ENCODE measurements at places on chromosomes 6 and 20.

GRCh38 chr20:871436-871835, 37.9 kb downstream of the FAM110A start:
- DNase-seq: no peak

- DNase-seq: no peak
Measured at GRCh38 chr6:144617708-144618107, 332.6 kb downstream of the UTRN start.

- no peak for DNase-seq
Measured at GRCh38 chr6:132749111-132749510, 8.6 kb downstream of the VNN2 start.

GRCh38 chr6:68252632-68253031, 382.4 kb upstream of the ADGRB3 start:
- no peak for DNase-seq

DNA sequence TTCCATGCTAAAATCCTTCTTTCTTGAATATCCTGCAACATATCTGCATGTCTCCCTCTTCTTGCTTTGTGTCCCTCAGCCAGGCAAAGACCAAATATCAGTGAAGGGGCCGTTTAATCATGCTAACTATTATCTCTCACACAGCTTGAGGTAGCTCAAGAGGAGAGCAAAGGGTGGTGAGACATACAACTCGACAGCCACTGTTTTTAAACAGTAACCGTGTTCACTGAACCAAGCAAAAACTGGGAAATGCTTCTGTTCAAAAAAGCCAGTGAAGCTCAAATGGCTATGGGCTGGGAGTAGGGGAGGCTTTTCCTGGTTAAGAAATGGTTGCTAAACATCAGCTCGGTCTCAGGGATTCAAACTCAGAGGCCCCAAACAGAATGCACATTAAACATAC, 83.4 kb downstream of the MAP7 start:
- DNase-seq: peak; percentile 72

DNA sequence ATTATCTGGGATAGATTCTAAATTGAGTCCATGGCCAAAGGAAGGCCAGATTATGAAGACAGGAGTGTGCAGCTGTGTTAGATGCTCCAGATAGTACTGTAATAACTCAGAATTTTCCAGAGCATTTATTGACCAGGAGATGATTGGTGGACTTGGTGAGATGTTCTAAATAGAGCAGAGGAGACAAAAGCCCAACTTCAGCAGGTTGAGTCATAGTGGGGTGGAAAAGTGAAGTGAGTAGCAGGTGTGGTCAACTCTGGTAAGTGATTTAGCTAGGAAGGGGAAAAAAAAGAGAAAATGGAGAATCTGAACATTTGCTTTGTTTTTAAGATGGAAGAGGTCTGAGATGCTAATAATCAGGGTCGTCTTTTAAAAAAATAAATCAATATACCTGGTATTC, 227.4 kb downstream of the TMEM200A start:
- DNase-seq: no peak

DNA sequence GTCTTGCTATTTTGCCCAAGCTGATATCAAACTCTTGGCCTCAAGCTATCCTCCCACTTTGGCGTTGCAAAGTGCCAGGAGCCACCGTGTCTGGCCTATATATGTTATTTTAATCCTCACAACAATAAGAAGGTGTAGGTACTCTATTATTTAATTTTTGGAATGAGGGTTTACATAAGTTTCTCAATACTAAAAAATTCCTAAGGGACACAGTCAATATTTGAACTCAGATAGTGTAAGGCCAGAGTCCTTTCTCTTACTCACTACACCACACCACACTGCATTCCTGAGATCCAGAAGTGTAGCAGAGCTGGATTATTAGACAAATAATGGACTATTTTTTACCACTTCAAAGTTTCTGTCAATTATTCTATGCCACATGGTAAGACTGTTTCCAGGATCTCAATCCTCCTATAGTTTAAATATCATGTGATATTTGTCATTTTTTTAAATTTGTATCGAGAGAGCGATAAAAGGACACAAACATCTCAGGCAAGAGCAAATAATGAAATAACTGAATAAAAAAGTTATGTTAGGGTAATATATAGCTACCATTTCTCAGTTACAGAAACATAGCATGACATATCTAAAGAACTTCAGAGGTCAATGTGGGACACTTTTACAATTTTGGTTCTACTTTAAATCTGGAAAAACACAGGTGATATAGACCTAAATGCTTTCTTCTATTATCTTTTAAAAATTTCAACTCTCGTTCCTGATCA, 162.2 kb upstream of the THEMIS start:
- DNase-seq: no peak

DNA sequence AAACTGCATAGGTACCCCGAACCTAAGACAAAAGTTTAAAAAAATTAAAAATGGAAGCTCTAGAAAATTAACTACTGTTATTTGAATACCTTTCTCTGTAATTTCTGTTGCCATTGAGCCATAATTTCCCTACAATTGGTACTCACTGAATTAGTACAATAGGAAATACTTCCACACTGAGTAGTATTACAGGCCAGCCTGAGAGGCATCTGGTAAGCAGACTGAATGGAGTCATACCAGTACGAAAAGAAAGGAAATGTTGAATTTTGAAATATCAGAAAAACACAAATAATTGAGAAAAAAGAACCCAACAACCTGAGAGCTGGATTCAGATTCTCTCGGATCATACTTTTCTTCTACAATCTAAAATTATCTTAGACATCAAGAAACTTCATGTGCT, 791.3 kb downstream of the TENT5A start:
- no peak for DNase-seq

DNA sequence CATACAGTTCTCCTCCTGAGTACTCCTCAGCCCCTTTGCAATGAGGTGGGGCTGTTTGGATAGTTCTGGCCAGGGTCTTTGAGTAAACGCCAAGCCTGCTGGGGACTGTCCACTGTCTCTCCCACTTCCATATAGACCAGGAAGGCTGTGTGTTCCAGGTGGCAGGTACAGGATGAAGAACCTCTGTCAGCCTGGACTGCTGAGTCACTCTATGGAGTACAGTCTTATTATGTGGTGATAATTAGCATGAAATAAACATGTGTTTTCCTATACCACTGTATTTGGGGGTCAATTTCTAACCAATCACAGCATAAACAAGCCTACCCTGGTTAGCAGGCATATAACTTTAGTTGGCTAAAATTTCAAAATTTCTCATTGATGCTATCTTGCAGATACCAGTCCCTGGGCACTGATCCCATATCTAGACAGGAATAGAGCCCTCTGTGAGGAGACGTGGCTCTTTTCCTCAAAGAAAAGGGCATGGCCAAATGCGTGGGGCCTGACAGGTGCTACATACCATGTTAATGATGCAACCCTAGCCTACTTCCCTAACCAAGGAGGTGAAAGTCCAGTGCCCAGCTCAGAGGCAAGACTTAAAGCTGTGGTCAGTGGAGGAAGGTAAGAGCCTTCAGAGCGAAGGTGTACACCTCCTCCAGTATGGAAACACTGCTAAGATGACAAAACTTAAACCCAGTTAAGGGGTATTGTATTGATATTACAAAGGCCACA, 4.5 kb upstream of the ALDH8A1 start:
- DNase-seq: no peak

DNA sequence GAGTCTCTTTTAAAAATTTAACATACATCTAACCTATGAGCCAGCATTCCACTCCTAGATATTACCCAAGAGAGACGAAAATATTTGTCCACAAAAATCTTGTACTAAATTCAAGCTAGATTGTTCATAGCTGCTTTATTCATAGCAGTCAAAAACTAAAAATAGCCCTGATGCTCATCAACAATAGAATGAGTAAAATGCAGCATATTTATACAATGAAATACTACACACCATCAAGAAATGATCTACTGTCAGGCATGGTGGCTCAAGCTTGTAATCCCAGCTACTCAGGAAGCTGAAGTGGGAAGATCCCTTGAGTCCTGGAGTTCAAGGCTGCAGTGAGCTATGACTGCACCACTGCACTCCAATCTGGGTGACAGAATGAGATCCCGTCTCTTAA, 22.0 kb upstream of the SRC start:
- no peak for DNase-seq

Measured in DMS79 treated with DMSO at 0.1 percent for 48 hours (cell line).